Astrocyte of the hippocampus (primary cell): ENCODE measurements at places on chromosomes 3 and 15.

DNA sequence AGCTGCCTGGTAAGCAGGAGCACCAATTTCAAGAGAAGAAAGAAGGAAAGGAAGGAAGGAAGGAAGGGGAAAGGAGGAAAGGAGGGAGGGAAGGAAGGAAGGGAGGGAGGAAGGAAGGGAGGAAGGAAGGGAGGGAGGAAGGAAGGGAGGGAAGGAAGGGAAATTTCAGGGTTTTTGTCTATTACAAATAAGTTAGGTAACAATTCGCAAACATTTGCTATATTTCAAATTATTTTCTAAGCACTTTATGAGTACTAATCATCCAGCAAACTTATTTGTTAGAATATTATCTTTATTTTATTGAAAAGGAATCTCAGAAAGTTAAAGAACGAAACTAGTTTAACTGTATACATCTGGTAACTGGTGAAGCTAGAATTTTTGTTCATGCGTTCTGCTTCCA lies 921.7 kb downstream of the TBL1XR1 start:
- DNase-seq = no peak

DNA sequence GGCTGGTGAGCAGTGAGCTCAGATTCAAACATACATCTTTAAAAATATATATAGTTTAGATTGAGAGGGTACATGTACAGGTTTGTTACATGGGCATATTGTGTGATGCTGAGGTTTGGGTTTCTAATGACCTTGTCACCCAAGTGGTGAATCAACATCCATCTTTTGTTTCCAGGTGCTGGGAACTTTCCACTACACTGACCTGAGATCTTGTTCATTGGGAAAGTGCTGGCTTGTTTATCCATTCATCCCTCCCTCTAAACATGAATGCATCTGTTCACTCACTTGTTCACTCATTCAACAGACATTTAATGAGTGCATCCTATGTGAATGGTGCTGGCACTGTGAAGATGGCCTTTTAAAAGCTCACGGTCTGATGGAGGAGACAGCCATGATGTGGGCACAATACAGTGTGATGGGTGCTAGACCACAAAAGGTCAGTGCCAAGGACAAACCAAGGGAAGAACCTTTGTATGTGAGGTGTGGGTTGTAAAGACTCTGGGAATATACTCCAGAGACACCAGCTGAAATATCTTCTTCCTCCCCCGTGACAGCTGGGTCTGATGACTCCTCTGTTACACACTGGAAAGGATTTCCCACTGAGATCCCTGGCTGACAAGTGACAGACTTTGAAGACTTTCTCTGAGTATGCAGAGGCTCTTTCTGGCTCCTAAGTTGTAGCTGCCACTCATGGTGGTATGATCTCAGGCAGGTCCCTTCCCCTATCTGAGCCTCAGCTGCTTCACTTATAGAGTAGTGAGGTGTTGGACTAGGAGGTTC lies 16.2 kb upstream of the ITGA11 start:
- DNase-seq = no peak

GRCh38 chr15:63322541-63322940 lies 45.1 kb downstream of the APH1B start:
- DNase-seq = peak; percentile 47

DNA sequence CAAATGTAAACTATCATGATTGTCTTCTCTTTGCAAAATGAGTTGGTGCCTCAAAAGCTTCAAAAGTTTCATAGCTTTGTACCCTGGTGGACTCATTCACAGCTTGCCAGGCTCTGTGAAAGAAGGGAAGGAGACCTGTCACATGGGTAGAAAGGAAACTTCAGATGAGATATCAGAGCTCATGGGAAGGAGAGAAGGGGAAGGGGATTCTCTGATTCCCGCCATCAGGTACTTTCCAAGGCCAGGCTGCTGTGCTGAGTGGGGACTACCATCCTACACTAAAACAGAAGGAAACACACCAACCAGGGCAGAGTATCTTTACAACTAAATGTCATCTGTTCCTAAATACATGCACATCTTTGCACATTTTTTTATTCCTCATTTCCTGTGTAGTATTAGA lies 9.2 kb downstream of the ILDR1 start:
- DNase-seq = no peak

- no peak for DNase-seq
Measured at GRCh38 chr3:59186725-59187124, 136.9 kb upstream of the CFAP20DC start.

GRCh38 chr3:28294667-28295413 lies 53.4 kb downstream of the CMC1 start:
- DNase-seq = no peak

DNA sequence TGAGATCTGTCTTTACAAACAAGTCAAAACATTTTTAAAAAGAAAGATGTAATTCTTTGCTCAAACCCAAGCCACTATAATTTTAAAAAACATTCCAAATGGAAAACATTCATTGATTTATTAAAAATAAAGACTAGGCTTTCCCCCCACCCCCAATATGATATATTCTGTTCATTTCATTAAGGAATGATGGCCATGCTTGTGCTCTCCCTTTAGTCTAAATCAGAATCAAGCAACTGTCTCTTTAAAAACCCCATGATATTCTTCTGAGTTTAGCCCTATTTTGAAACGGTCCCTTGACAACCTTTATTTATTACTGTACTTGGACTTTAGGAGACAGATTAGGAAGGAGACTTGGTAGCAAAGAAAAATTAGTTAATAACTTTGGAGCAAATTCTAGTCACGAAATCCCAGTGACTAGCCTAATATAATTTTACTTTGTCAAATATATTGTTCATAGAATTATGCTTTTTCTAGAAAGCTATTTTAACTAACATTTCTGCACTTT lies 38.4 kb downstream of the TSC22D2 start:
- DNase-seq = no peak

GRCh38 chr15:101088788-101089578 lies 162.9 kb downstream of the CHSY1 start:
- DNase-seq = peak; percentile 83

GRCh38 chr3:139988472-139989156 lies 53.6 kb downstream of the CLSTN2 start:
- no peak for DNase-seq
